Astrocyte of the hippocampus (primary cell): ENCODE measurements at places on chromosomes 5 and 9.
A peak's percentile ranks its signal among the peaks of the same experiment; 100 is the strongest.

DNA sequence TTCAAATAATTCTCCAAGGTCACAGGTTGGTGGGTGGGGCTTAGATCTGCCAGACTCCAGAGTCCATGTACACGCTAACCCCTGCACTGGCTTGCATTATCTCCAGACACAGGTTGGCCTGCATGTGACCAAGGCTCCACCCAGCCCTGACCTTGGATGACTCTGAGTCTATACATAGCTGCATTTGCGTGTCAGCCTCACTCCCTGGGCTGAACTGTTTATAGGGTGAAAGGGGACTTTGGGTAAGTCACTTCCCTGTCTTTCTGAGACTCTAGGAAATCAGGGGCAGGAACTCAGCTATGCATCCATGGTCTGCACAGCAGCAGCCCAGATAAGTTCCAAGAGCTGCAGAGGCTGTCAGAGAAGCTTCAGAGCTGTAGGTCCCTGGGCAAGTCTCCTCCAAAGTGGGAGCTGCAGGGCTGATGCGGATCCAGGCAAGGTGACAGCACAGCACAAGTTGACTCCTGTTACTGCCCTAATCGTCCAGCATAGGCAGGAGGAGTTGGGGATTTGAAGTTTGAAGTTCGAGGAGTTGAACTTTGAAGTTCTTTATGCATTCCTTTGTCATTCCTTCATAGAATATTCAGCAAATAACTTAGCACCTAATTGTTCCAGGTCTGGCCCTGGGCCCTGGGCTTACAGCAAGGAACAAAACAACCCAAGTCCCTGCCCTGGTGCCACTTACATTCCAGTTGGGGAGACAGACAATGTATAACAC, 53.4 kb downstream of the SLC22A5 start:
- peak; percentile 53 for DNase-seq

DNA sequence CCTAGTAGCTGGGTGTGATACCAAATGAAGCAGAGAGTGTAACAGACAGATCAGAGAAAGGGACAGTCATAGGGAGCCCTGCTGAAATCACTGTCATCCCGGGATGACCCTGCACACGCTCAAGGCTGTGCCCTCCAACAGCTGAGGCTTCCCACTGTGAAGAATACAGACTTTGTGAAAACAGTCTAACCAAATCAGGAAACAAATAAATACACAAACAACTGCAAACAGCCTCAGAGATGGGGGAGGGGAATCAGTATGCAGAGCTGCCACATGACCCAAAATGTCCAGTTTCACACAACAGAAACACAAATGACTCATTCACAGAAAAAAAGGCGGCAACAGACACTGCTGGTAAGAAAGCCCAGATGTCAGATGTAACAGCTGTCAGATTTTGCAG, 101.9 kb downstream of the ADAMTS2 start:
- DNase-seq, result no peak

DNA sequence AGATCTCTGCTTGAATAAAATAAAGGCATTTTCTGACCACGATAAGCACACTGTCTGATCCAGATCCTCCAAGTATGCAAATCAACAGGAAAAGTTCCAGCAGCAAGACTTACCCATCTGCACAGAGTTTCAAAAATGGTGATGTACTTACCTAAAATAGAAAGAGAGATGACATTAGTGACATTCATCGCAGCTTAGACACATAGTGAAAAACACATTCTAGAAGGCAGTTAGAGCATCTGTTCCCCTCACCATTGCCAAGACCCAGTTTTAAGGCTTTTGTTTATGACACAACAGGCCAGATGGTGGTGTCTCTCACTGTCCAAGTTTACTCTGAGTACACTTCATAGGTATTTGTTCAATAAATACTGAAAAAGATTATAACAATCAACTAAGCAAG, 207.7 kb downstream of the PDE4D start:
- DNase-seq, result no peak

DNA sequence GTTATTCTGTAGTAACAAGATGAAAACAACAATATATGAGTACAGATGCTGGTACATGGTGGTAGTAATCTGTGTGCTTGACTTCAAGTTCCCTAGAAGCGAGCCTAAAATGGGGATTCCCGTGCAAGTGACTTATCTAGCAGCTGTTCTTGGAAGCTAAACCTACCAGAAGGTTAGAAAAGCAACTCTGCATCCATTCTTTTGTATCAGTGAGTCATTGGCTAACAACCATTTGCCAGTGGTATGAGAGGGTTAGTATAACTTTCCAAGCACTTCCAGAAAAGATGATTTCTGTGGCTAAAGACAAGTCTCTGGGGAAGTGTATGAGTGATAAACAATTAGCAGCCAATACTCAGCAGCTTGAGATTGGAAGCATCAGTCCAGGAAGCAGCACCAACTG, 787.7 kb upstream of the CDH6 start:
- peak; percentile 20 for DNase-seq

DNA sequence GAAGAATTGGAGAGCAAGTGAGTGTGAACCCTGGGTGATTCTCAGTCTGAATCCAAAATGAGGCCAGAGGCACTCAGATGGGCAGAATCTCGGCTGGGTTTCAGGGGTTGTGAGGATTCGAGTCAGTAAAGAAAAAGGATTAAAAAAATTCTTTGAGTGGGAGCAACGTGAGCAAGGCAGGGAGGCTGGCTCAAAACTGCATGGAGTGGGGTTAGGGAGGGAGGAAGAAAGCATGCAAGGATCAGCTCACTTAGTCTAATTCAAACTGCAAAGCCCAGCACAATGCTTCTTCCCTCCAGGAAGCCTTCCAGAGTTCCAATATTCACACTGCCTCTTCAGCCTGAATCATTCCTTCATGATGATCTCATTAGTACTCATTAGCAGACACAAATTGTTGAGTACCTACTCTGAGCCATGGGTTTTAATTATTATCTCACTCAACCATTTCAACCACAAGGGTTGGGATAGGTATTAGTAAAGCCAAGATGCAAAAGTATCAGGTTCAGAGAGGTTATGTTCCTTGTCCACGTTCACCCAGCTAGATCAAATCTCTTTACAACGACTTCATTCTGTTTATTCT, 95.8 kb downstream of the BRINP1 start:
- peak; percentile 5 for DNase-seq

DNA sequence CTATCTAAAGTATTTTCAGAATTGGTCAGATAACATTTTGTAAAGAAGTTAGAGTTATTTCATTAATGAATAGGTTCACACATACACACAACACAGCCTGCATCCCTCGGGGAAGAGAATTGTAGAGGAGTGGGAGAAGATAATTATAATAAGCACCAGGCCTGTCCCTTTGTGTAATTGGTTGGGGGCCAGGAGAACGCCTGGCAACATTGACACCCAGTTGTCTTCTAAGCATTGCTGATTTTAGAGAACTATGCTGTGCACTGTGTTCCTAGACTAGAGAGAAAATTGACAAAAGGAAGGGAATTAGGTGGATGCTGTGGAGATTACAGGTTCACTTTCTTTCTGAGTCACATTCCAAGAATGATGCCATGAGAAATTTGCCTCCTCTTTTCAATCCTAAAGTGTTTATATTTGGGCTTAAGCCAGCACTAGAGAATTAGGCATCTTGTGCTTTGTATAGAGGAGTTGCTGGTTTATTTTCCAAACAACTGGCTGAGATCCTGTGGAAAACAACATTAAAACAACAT, 247.6 kb downstream of the COX7C start:
- DNase-seq, result peak; percentile 33

GRCh38 chr9:39587844-39588499, 232.5 kb downstream of the SPATA31A1 start:
- DNase-seq, result no peak

DNA sequence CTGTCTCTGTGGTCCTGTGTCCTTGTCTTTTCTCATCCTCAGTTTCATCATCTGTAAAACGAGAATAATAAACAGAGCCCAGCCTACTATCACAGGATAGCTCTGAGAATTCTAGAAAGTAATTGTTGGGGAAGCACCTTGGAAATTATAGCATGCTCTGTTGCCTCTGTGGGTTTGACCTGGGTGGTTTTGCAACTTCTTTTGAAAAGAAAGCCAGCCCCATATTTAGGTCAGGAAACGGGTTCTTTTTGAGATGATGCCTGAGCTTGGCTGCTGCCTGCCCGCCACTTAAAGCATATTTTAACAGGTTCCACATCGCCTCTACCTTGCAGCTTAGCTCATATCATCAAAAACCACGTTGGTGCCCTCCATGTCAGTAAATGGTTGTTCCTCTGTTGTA, 111.1 kb downstream of the TLR4 start:
- peak; percentile 5 for DNase-seq

- DNase-seq, result peak; percentile 79
These were observed at the start of gene GABRB2 for GRCh38 chr5:161546470-161547301. Gene GABRB2, minus strand, starts transcription at chr5:161546725. Its CDS starts 82 bp downstream, at chr5:161546643.

- DNase-seq, result peak; percentile 66
These were observed 96.2 kb downstream of the TLE4 start for GRCh38 chr9:79667817-79668436.

DNA sequence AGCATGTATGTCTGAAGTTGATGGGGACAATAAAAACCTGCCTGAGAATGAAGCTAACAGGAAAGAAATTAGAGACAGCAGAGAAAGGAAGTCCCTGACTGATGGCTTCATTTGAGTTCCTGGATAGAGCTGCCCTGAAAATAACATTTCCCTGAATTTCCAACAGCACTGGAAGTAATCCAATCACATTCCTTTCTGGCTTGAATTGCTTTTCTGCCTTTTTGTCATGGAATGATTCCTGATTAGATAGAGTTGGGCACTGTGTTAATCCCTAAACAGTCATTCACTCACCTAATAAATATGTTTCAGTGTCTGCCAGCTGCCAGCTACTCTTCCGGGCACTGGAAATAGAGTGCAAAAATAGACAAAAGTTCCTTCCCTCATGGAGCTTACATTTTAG, 30.0 kb upstream of the SH3RF2 start:
- DNase-seq, result peak; percentile 70

GRCh38 chr9:11204521-11204920, 591.7 kb upstream of the PTPRD start:
- no peak for DNase-seq

DNA sequence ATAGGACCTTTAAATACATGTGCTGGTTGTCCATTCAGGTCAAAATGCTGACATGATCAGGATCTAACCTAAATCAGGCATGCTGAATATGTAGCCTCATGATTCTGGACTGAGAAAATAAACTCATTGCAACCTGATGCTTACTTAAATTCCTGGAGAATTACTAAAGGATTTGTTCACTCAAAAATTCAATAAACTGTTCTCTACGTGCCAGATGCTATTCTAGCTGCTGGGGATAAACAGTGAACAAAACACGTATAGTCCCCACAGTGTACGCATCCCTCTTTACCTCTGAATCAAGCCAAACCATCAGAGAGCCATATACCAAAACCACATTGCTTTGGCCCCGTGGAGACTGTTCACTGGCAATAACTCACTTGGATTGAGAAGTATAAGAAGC, 6.1 kb downstream of the SCAI start:
- DNase-seq, result peak; percentile 63
